ENCODE measurements at places on chromosomes 5 and 9.

- H3K27me3 ChIP-seq, result no peaks in the 10 kb centered on the region
- H3K36me3 ChIP-seq, result no peaks in the 10 kb centered on the region
- H3K4me3 ChIP-seq, result no peak overlapping the region
- DNase-seq, result no peak
- H3K4me1 ChIP-seq, result no peaks in the 10 kb centered on the region
- H3K27ac ChIP-seq, result no peak overlapping the region
These were observed 189.1 kb downstream of the GABRG2 start for GRCh38 chr5:162256711-162257110.

- H3K27me3 ChIP-seq, result no peaks in the 10 kb centered on the region
- no peaks in the 10 kb centered on the region for H3K4me1 ChIP-seq
- no peaks in the 10 kb centered on the region for H3K36me3 ChIP-seq
- no peak overlapping the region for H3K27ac ChIP-seq
- H3K4me3 ChIP-seq, result no peak overlapping the region
- no peak for DNase-seq
These were observed 127.8 kb upstream of the CCDC152 start for GRCh38 chr5:42628821-42629220.

GRCh38 chr5:43016217-43016779, 23.8 kb downstream of the ANXA2R start:
- H3K27ac ChIP-seq, result no peak overlapping the region
- DNase-seq, result no peak
- H3K4me1 ChIP-seq, result peaks cover 38% of the 10 kb centered on the region
- H3K27me3 ChIP-seq, result peaks cover 58% of the 10 kb centered on the region

DNA sequence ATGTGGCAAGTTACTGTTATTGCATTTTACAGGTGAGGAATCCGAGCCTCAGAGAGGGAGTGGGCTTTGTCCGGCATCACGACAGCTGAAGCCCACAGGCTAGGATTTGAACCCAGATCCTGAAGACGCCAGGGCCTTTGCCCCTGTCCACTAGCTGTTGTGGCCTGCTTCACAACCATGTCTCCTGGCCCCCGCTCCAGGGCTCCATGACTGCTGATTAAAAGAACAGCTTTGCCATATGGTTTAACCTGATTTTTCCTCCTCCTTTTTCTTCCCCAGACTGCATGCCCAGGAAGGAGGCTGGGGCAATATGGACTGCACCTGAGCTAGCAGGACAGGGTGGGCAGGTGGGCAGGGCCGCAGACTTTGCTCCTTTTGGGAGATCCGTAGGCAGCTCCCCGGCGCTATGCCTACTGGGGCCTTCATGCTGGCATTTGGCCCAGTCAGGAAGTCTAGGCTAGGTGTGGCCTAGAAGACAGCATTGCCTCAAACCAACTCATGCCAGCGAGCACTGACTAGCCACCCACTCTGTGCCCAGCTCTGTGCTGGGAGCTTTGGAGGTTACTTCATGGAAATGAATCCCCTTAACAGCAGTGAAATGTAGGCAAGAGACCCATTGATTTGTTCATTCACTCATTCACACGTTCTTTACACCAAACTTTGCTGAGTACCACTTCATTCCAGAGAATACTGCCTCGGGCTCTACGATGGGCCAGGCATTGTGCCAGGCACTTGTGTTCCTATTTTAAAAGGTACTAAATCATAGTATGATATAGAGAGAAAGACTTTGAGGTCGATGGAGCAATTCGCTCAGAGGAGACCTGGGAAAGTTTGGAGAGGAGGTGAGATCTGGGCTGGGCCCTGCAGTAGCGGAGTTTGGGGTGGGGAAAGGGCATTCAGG, 94.3 kb upstream of the CPEB4 start:
- no peaks in the 10 kb centered on the region for H3K36me3 ChIP-seq
- no peak overlapping the region for H3K4me3 ChIP-seq
- peak overlapping the region; percentile 70 for H3K27ac ChIP-seq
- H3K27me3 ChIP-seq, result no peaks in the 10 kb centered on the region

GRCh38 chr5:167763772-167764171, 527.7 kb upstream of the WWC1 start:
- no peak overlapping the region for H3K4me3 ChIP-seq
- H3K27ac ChIP-seq, result no peak overlapping the region
- H3K36me3 ChIP-seq, result no peaks in the 10 kb centered on the region
- H3K27me3 ChIP-seq, result no peaks in the 10 kb centered on the region
- H3K4me1 ChIP-seq, result no peaks in the 10 kb centered on the region
- no peak for DNase-seq

DNA sequence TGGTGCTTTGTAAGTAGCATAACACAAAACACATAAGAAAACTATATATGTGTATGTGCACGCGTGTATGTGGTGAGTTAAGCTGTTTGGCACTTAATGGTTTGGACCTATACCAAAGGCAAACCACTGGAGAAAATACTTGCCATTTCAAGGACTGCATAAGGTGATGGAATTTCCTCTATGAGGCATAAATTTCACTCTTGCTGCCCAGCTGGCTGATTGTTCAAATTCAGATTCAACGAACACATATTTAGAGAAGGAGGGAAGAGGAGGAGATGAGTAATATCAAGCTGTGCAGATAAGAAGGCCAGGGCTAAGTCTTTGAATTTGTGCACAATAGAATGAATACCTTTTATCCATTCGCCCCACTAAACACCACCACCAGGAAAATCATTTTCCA, 470.6 kb upstream of the MPDZ start:
- H3K4me1 ChIP-seq, result no peaks in the 10 kb centered on the region
- H3K27ac ChIP-seq, result no peak overlapping the region
- no peaks in the 10 kb centered on the region for H3K36me3 ChIP-seq
- H3K4me3 ChIP-seq, result no peak overlapping the region

- H3K27ac ChIP-seq, result no peak overlapping the region
- H3K27me3 ChIP-seq, result no peaks in the 10 kb centered on the region
- H3K36me3 ChIP-seq, result no peaks in the 10 kb centered on the region
- no peak overlapping the region for H3K4me3 ChIP-seq
These were observed 103.7 kb downstream of the FEM1C start for GRCh38 chr5:115440782-115441451.

GRCh38 chr5:10746711-10747110, 14.3 kb downstream of the DAP start:
- no peaks in the 10 kb centered on the region for H3K27me3 ChIP-seq
- DNase-seq, result no peak
- H3K4me1 ChIP-seq, result peaks cover 5% of the 10 kb centered on the region
- no peak overlapping the region for H3K27ac ChIP-seq
- peaks cover 10% of the 10 kb centered on the region for H3K36me3 ChIP-seq

- H3K36me3 ChIP-seq, result no peaks in the 10 kb centered on the region
- no peaks in the 10 kb centered on the region for H3K4me1 ChIP-seq
- no peak overlapping the region for H3K27ac ChIP-seq
- H3K4me3 ChIP-seq, result no peak overlapping the region
- no peak for DNase-seq
- H3K27me3 ChIP-seq, result no peaks in the 10 kb centered on the region
These were observed 260.1 kb upstream of the SLC24A2 start for GRCh38 chr9:20048985-20049384.

DNA sequence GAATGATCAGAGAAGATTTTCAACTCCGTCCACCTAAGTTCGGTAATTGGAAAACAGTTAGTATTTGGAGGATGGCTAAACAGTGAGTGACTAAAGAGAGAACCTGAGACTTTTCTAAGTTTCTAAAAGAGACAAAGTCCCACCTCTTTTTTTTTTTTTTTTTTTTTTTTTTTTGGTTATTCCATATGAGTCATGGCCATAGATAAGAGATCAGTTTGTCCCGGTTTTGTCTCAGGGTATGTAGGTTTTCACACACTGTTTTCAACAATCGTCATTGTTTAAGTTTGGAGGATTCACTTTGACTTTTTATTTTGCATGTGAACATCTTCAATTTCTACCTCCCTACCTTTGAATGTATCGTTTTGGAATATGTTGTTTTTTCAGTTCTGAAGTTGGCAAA, 85.9 kb downstream of the NTRK2 start:
- H3K36me3 ChIP-seq, result no peaks in the 10 kb centered on the region
- no peaks in the 10 kb centered on the region for H3K4me1 ChIP-seq
- H3K27me3 ChIP-seq, result peaks cover 10% of the 10 kb centered on the region
- DNase-seq, result no peak
- H3K27ac ChIP-seq, result no peak overlapping the region
- no peak overlapping the region for H3K4me3 ChIP-seq

- no peaks in the 10 kb centered on the region for H3K27me3 ChIP-seq
- H3K36me3 ChIP-seq, result no peaks in the 10 kb centered on the region
- DNase-seq, result no peak
- H3K4me3 ChIP-seq, result no peak overlapping the region
- H3K27ac ChIP-seq, result no peak overlapping the region
- peaks cover 17% of the 10 kb centered on the region for H3K4me1 ChIP-seq
These were observed 39.6 kb upstream of the FGF1 start for GRCh38 chr5:142725231-142726187.

GRCh38 chr5:157328277-157328912, 62.5 kb downstream of the CYFIP2 start:
- no peak overlapping the region for H3K27ac ChIP-seq
- H3K4me3 ChIP-seq, result peak overlapping the region; percentile 42
- DNase-seq, result peak; percentile 9

DNA sequence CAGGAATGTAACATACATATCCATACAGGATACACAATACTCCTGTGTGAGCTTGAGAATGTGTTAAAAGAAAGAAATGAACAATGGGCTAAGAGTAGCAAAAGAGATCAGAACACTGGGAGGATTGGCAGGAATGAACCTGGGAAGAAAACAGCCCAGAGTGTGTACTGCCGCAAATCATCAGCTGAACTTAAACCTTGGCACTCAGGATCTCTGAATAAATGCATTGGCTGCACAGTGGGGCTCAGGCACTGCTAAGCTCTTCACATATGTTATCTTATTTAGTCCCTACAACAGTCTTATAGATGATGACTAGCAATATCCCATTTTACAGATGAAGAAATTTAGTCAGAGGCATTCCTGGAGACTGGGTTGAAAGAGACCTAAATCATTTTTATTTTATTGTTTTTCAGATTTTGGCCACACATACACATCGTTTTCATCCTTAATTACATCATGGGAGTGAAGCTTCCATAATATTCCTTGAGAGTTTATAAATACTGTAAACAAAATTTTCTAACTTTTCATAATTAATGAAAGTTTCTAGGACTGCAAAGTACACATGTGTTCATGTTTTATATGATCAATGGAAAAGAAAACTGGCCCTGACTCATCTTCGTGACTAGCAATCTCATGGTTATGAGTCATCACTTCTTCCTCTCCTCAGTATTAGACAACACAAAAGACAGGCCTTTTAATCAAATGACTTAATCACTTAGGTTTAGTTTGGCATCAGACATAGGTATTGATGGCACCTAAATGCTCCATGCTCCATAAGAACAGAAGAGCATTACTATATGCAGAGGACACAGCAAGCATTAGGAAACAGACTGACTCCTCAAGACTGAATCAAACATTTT, 59.2 kb downstream of the CDH18 start:
- H3K36me3 ChIP-seq, result no peaks in the 10 kb centered on the region
- H3K27ac ChIP-seq, result peak overlapping the region; percentile 18
- H3K27me3 ChIP-seq, result no peaks in the 10 kb centered on the region
- no peak for DNase-seq

- H3K4me3 ChIP-seq, result no peak overlapping the region
- DNase-seq, result no peak
- no peaks in the 10 kb centered on the region for H3K36me3 ChIP-seq
- no peaks in the 10 kb centered on the region for H3K27me3 ChIP-seq
- H3K4me1 ChIP-seq, result peaks cover 43% of the 10 kb centered on the region
These were observed 566.7 kb upstream of the KLF4 start for GRCh38 chr9:108056084-108056804.

- no peak overlapping the region for H3K4me3 ChIP-seq
- no peaks in the 10 kb centered on the region for H3K27me3 ChIP-seq
- H3K27ac ChIP-seq, result peak overlapping the region; percentile 64
- peaks cover 44% of the 10 kb centered on the region for H3K4me1 ChIP-seq
These were observed 44.3 kb upstream of the UGCG start for GRCh38 chr9:111852291-111852690.

GRCh38 chr5:37807015-37807414, 32.8 kb downstream of the GDNF start:
- no peak for DNase-seq
- no peak overlapping the region for H3K27ac ChIP-seq
- H3K36me3 ChIP-seq, result no peaks in the 10 kb centered on the region
- no peaks in the 10 kb centered on the region for H3K4me1 ChIP-seq

DNA sequence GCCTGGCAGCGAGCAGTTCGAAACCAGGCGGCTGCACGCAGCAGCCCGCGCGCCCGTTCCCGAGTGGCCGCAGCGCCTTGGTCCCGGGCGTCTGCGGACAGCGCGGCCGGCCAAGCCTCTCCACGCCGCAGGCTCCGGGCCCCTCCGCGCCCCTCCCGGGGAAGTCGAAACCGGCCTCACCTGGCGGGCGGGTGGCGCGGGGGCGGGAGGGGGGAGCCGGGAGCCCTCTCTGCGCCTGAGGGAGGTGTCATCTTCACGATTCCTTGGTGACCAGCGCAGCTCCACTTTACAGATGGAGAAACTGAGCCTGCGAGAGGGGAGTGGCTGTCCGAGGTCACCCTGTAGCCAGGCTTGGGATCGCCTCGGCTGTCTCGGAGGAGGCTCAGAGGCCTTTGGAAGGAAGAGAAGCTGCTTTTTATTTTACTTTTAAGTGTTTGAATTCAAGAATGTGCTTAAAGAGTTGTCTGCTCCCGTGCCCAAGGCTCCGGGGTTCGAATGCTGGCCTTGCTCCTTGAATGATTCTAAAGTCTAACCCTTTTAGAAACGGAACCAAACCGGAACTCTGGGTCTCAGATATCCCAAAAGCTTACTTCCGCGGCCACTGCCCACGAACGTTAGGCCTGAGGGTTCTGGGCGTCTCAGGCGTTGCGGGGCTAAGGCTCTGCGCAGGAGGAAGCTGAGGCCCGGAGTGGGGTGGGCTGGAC, 662 bp downstream of the SUSD3 start:
- no peaks in the 10 kb centered on the region for H3K36me3 ChIP-seq
- H3K4me3 ChIP-seq, result peak overlapping the region; percentile 79
- DNase-seq, result no peak
- peak overlapping the region; percentile 70 for H3K27ac ChIP-seq

DNA sequence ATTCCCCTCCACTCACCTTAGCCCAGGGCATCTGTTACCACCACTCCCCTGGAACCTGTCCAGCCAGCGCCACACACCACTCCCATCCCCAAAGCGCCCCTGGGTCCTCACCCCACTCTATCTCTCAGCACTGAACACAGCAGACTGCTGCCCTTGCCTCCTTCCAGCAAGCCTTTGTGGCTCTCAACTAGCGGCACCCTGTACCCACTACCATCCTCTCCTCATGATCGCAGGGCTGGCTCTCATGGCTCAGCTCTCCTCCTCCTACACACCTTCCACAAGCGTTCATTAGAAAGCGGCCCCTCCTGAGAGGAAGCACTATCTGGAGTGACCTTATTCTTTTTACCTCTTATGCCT, 13.3 kb upstream of the BASP1 start:
- DNase-seq, result no peak
- no peak overlapping the region for H3K4me3 ChIP-seq
- no peak overlapping the region for H3K27ac ChIP-seq
- peaks cover 47% of the 10 kb centered on the region for H3K27me3 ChIP-seq
- H3K36me3 ChIP-seq, result no peaks in the 10 kb centered on the region

Data from esophagus squamous epithelium (tissue), 5 donors.